C1 segment of cervical spinal cord (tissue), 14 donors: ENCODE measurements at places on chromosomes 7 and 10.

DNA sequence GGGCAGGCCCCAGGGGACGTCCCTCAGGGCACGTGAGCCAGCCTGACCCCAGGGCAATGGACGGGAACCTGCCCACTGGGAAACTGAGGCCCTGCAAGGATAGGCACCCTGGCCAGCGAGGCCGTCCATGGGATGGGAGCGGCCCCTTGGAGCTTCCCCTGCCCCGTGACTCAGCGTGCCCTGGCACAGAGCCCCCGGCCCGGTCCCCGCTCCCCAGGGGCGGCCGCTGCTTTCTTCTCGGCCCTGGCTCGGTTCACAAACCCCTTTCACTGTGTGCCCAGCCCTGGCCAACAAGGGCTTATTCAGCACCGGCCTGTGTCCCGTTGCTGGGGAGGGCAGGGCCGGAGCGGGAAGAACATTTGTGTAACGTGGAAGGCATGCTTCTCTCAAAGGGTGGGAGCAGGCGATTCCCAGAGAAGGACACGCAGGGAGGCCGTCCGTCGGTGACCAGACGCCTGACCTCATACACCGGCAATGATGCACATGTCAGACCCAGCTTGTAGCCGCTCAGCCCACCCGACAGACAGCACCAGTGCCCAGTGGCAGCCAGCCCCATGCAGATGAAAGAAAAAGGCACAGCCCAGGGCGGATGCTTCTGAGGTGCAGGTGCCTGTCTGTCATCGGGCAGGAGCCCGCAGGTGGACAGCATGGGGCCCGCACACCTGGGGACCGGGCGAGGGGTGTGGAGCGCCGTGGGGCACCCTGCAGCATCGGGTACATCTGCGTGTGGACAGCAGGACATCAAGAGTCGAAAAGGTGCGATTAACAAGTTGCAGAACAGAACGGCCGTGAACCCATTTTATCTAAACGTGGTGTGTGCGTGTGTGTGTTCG, 94.5 kb downstream of the PDGFA start:
- DNase-seq = peak; percentile 53

GRCh38 chr7:125059861-125060456, 130.3 kb upstream of the POT1 start:
- DNase-seq = no peak

- no peak for DNase-seq
Observed at GRCh38 chr10:101111547-101111946, 19.6 kb upstream of the TLX1 start.

DNA sequence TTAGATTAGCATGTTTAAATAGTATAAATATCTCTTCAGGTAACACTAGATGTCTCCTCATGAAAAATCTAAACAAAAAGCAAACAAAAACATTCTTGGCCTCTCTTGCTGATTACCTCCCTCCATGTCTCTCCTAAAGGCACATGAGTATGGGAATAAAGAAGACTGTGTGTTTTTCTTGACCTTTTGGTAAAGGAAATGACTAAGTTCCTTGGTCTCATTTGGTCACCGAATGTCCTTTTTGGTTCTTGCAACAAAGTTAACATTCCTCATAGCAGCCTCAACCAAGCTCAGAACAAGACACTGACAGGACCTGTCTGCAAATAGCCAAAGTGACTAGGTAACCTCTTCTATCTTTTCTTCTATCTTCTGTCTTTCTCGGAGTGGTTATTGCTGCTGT, 35.5 kb downstream of the POM121L12 start:
- no peak for DNase-seq

DNA sequence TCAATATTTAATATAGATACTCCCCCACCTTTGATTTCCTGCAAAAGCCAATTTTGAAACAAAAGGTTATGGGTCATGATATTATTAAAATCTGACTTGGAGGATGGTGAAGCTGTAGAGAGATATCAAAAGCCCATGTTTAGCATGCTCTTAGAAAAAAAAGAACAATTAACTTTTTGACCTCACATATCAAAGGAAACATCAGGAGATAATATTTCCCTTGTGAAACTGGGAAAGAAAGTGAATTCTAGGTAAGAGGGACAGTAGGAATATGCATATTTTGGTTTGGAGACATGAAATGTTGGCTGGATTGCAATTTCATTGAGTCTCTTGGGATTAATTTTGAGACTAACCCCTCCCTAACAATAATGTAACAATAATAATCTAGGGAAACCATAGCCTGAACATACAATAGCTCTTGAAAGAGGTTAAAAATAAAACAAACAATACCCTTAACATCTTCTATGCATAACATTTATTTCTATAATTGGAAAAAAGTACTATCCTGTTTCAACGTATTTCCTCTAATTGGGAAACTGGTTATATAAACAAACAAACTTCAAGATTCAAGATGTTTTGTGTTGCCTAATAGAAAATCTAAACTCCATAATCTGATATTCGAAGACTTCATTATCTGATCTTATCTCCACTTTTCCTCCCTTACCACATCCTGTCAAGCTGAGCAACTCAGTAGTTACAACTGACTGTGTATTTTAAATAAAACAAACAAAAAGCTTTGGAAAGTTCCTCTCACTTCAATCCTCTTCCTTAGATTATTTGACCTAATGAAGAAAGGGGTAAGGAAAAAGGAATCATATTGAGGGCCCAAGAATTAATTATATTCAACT, 14.8 kb downstream of the TMEM26 start:
- DNase-seq = no peak

DNA sequence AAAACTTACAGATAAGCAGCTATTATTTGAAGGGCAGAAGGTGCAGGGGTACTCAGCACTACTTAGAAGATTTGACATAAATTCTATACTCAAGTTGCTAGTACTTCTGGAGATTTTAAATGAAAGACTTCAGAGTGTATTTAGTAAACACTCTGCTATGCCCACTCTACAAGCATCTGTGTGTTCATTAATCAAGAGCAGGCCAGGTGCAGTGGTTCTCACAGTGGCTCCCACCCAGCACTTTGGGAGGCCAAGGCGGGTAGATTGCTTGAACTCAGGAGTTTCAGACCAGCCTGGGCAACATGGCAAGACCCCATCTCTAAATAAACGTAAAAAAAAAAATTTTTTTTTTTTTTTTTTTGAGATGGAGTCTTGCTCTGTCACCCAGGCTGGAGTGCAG, 38.9 kb upstream of the TOMM7 start:
- no peak for DNase-seq

DNA sequence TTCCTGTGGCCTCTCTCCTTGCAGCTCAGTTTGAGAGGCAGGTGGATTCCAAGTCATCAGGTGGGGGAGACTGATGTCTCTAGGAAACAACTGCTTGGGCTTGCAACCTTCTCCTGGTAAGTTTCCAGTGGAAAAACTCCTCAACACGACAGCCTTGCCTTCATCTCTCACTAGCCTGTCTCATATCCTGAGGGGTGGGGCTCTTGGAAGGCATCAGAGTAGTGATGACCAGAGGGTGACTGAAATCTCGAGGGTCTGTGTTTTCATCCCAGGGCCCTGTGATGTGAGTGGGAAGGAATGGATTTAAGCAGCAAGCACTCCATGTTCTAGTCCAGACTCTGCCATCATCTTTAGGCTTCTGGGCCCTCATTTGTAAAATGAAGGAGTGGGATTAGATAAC, 107.0 kb downstream of the NRP1 start:
- no peak for DNase-seq

DNA sequence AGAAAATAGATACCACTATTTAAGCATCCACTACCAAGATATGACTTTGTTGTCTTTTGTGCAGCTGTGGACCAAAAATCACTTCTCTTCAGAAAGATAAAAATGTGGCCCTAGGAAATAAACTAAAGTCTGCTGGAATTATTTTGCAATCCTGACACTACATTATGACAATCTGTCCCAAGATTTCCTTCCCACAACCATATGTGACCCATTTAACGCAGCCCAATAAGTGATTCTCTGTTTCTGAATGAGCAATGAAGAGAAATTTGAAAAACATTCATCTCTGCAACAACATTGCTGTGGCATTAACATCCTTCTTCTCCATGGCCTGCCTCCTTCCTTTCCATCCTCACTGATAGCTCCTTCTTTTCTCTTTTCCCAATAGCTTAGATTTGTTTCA, 212.0 kb downstream of the TSPAN12 start:
- no peak for DNase-seq

DNA sequence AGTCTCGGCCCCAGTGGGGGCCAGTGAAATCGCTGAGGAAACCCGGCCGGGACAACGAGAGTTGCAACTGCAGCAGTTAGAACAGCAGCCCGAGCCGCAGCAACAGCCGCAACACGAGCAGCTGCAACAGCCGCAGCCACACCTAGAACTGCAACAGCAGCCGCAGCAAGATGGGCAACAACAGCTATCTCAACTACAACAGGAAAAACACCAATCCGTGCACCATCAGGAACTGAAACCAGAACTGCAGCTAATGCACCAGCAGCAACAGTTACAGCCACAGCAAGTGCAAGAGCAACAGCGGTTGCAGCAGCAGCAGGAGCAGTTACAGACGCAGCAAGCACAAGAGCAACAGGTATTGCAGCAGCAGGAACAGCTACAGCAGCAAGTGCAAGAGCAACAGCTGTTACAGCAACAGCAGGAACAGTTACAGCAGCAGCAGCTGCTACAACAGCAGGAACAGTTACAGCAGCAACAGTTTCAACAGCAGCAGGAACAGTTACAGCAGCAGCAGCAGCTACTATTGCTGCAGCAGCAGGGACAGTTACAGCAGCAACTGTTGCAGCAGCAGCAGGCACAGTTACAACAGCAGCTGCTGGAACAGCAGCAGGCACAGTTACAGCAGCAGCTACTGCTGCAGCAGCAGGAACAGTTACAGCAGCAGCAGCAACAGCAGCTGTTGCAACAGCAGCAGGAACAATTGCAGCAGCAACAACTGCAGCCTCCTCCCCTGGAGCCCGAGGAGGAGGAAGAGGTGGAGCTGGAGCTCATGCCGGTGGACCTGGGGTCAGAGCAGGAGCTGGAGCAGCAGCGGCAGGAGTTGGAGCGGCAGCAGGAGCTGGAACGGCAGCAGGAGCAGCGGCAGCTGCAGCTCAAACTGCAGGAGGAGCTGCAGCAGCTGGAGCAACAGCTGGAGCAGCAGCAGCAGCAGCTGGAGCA, 6.1 kb downstream of the ZNF853 start:
- no peak for DNase-seq

DNA sequence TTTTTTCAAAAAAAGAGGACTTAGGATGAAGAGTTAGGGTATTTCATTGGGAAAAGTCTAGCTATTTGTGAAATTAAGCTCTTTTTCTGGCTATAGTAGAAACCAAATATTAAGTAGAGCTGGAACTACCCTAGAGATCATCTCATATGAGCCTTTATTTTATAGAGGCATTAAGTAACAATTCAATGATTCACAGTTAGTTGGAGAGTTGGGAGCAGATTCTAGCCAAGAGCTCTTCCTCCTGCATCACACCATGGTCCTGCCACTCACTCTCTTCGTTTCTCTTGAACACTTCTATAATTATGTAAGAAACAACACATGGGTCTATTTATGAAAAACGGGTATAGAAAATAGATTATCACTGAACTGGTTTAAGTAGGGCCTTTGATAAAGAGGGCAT, 76.1 kb upstream of the ANK3 start:
- DNase-seq = no peak
